Iris pigment epithelial cell (primary cell): ENCODE measurements at places on chromosomes 1 and 21.

DNA sequence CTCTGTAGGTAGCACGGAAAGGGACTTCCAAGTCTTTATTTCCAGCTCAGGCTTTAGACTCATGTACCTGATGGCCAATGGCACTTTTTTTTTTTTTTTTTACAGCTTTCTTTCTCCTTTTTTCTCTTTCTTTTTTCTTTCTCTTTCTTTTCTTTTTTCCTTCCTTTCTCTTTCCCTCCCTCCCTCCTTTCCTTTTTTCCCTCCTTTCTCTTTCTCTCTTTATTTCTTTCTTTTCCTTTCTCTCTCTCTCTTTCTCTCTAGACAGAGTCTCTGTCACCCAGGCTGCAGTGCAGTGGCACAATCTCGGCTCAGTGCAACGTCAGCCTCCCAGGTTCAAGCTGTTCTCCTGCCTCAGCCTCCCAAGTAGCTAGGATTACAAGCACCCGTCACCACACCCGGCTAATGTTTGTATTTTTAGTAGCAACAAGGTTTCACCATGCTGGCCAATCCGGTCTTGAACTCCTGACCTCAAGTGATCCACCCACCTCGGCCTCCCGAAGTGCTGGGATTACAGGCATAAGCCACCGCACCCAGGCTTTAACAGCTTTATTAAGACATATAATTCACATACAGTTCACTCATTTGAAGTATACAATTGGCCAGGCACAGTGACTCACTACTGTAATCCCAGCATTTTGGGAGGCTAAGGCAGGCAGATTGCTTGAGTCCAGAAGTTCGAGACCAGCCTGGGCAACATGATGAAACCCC is 5.1 kb upstream of the DCAF8 start:
- DNase-seq, result no peak

DNA sequence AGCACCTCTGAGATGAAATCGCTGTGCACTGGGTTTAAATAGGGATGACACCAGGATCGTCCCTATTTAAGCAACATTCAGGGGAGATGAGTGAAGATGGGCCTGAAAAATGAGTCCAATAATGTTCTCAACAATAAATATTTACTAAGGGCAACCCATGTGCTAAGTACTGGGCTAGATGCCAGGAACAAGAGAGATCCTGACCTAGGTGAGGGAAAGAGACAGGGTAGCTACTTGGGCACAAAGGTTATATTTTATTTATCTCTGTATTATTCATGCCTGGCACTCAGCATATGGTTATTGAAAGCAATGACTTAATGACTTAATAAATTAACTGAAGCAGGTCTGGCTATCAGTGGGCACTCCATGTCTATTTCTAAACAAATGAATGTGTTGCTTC is 27.4 kb upstream of the AVPR1B start:
- no peak for DNase-seq

GRCh38 chr1:200302192-200302920 is 107.5 kb downstream of the ZNF281 start:
- DNase-seq, result peak; percentile 47

DNA sequence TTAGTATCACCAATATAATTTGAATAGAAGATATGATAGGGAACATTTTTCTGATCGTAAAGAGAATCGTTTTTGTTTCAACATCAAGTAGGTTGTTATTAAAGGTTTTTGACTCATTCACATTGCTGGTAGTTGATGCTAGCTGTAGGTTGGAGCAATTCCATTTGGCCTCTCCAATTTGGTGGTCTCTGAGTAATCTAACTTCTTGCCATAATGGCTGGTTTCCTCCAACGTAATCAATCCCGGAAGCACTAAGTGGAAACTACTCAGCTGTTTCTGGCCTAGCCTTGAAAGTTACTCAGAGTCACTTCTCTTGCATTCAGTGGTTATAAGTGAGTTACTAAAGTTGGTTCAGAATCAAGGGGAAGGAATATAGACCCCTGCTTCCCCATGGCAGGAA is 26.0 kb downstream of the RCOR3 start:
- DNase-seq, result no peak

- no peak for DNase-seq
Measured at GRCh38 chr1:172883387-172883791, 167.4 kb downstream of the TNFSF18 start.

- no peak for DNase-seq
Measured at GRCh38 chr1:230691615-230692014, 22.3 kb downstream of the AGT start.

- no peak for DNase-seq
Measured at GRCh38 chr1:180542113-180542837, 16.5 kb upstream of the OVAAL start.

GRCh38 chr1:8764293-8764937 is 53.0 kb downstream of the RERE start:
- no peak for DNase-seq

DNA sequence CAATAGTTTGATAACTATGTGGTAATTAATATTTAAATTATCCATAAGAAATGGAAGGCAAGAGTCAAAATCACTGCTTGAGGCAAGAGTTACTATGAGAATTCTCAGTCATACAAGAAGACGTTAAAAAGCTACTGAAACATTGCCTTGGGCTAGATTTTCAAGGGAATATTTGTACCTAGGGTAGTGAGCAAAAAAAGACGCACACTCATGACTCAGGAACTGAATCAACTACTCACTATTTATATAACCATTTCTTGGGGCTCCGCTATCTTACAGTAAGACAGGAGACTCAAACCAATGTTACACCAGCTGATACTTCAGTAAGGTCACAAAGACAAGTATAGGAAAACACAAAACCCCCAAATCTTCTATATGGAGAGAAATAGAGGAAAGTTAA is 151.5 kb upstream of the RNPC3 start:
- peak; percentile 17 for DNase-seq

- peak; percentile 74 for DNase-seq
Measured at GRCh38 chr1:88698140-88698539, 14.1 kb downstream of the PKN2 start.

- DNase-seq, result peak; percentile 16
Measured at GRCh38 chr1:245512980-245513578, 358.3 kb downstream of the KIF26B start.

DNA sequence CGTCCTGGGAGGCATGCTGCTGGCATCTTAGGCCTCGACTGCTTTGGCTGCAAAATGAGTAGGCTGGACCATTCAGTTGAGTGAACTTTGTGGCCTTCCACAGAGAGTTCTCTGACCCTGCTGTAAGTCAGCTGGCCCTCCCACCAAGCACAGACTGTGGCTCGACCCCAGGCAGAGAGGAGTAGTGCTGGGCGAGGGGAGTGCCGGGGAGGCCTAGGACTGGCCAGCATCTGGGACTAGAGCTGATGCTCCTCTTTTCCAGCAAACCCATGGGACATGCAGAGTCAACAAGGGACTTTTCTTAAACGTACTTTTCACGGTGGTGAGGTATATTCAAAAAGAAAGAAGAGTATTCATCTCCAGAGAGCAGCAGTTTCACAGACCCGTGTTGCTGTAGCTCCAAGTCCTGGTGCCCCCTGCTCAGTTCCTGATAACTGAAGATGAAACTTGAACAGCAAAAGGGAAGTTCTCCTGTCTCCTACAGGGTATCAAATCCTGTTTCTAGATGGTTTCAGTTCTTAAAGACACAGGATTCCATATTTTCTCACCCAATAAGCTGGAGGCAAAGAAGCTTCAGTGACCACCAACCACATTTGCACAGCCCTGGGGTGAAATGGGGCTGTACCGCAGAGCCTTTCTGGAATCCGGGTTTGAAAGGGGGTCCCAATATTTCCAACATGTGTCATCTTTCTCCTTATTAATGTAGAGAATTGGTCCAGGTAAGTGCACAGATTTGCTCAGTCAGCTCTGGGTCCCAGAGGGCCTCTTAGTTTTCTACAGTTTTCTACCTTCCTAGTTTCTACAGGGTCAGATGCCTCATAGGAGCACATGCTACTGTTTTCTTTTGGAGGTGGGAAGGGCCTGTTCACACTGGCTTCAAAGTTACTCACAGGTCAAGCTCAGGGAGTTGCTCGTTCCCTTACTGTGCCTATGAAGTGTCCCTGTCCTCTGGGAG is 20.9 kb downstream of the BATF3 start:
- DNase-seq, result no peak

DNA sequence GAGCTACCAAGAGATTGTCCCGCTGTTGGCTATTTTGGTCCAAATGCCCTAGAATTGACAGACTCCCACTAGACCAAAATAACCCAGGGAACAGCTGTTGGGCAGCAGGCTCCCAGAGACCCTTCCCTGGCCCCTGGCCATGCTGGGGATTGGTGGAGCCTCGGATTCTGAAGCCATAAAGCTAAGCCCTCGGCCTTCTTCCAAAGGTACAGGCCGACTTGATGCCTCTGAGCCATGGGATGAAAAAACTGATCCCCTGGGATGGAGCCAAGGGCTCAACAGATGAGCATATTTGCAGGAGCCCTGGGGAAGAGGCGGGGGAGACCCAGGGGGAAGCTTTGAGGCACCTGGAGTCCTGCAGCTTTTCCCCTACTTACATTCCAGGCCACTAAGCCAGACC is 1.0 kb upstream of the LRRC38 start:
- no peak for DNase-seq

DNA sequence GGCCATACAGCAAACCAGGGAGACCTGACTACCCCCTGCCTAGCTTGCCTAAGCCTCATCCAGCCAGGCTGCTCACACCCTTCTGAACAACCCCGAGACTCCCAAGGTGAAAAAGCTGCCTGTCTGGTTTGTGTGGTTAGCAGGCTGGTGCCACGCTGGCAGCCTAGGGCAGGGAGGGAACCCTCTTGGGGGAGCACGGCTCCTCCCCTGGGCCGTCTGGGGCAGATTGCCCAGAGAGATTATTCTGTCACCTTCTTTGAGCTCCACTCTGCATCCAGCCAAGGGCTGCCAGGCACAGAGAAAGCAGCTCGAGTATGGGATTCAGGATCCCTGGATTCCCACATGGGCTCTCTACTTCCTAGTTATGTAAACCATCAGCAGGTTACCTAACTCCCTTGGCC is 27.5 kb upstream of the TCEA3 start:
- DNase-seq, result no peak

DNA sequence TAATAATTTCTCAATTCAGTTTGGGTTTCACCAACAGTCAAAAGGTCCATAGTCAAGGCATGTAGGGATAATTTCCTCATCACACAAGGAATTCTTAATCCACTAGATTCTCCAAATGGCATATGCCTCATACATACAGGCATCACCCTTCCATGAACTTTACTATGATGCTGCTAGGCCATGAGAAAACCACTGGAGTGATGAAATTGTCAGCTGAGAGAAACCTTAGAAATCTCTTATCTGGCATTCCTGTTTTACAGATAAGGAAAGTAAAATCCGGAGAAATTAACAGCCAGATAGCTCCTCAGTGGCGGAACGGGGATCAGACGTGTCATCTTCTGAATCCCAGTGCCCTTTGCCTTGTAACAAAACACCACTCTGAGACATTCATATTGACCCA is 274.4 kb downstream of the NTNG1 start:
- no peak for DNase-seq

GRCh38 chr1:94416901-94417727 is 1.1 kb upstream of the ABCD3 start:
- peak; percentile 91 for DNase-seq

- DNase-seq, result peak; percentile 35
Measured at GRCh38 chr1:16017461-16018303, at the start of gene HSPB7. Gene HSPB7, minus strand, starts transcription at chr1:16018043. Its CDS starts 80 bp downstream, at chr1:16017963.

DNA sequence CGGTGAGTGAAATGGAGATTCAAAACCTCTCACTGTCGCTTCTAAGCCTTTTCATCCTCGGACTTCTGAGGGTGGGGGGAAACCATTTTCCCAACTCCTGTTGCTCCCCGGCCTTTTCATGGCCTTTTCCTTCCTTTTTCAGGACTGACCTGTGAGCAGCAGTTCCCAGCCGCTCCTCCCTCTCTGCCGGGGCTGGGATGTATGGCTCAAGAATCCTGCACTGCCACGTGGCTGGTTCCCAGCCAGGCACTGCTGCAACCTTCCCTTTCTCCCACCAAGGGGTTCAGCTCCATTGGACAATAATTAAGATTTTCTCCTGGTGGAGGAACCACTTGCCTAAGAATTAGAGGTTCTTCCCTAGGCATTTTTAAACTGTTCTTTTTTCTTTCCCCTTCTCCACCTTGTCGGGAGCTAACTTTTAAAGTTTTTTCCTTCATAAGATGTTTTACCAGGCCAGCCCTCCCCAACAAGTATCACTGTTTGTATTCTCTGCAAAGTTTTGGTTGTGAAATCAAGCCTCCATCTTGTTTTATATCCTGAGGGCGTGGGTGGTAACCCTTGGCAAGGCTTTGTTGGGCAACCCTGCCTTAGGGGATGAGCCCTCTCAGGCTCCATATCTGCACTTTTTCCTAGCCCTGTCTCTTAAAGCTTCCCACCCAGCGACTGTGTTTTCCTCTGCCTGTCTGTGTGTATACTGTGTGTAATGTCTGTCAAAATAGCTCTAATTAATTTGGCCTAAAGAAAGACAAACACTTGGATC is 1166.6 kb upstream of the ADGRL2 start:
- DNase-seq, result no peak

GRCh38 chr1:2543543-2544092 is 12.6 kb upstream of the TNFRSF14 start:
- DNase-seq, result no peak

- no peak for DNase-seq
Measured at GRCh38 chr1:22913421-22914141, 59.1 kb downstream of the LACTBL1 start.

- no peak for DNase-seq
Measured at GRCh38 chr1:161260376-161261260, 2.1 kb downstream of the PCP4L1 start.

- DNase-seq, result no peak
Measured at GRCh38 chr1:38059635-38060250, 13.2 kb upstream of the POU3F1 start.

DNA sequence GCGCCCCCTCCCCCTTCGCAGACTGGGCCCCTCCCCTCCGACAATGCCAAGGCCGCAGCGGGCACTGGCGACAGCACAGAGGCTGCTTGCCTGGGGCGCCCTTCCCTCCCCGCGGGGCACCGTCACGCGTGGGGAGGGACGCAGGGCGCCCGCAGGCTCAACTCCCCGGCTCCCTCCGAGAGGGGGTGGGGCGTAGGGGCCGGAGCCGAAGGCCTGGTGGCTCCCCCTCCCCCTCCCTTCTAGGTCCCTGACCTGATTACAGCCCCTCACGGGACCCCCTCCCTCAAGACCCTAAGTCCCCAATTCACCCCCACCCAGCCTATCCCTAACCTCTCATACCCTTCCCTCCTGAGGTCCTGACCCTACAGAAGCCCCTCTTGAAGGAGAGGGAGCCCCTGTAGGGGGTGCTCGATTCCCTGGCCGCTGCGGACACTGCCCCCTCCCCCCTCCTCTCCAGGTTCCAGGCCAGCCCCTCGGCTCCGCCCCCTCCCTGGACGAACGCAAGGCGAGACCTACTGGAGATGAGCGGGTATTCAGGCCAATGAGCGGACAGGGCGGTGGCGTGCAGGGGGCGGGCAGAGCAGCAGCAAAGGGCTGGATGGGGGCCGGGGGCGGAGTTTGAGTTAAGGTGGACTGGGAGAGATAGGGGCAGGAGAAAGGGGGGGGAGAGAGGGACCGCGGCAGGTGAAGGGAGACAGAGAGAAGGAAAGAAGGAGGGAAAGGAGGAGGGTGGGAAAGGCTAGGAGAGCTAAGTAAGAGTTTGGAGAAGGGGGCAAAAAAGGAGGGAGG is 733 bp upstream of the ZBTB7B start:
- DNase-seq, result peak; percentile 99

DNA sequence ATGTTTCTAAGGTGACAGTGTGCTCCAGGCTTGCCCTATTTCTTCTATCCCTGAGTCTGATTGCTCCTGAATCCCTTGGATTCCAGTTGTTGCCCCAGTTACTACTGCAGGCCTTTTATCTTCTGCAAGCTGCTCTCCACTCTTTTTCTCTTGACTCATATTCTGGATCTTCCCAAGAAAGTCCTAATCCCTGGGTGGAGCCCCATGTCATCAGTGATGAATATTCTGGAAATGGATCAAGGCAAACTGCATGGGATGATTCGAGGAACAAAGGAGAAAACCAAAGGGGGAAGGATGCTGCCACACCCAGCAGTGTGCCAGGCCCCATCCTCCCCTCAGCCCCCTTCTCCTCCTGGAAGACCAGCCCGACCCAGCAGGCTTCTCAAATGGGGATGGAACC is 63.3 kb upstream of the ATP2B4 start:
- DNase-seq, result no peak
